ENCODE measurements at places on chromosomes 16 and 17. TPM values are rescaled to one million over a fixed set of nuclear protein-coding genes. Genes with fewer than 3 reads are reported as not detected.

RASD1 gene
- 24.6 TPM for total RNA-seq

DNAH2 gene
- total RNA-seq: 6.2 TPM

GAST gene
- not detected for total RNA-seq

PLA2G10 gene
- 7.1 TPM for total RNA-seq

CES5A gene
- not detected for total RNA-seq

SLC38A8 gene
- not detected for total RNA-seq

SLFN12L gene
- 4.0 TPM for total RNA-seq

HEATR9 gene
- total RNA-seq: 0.21 TPM

TEPSIN gene
- total RNA-seq: 43.2 TPM

CES1 gene
- 323 TPM for total RNA-seq

SPATA22 gene
- total RNA-seq: 0.53 TPM

KCNH6 gene
- total RNA-seq: 0.27 TPM

RAP1GAP2 gene
- 17.0 TPM for total RNA-seq

TMEM100 gene
- 443 TPM for total RNA-seq

NXPH3 gene
- 4.5 TPM for total RNA-seq

HS3ST6 gene
- 1.3 TPM for total RNA-seq

EFCAB5 gene
- total RNA-seq: 1.8 TPM

PRAC2 gene
- total RNA-seq: not detected

SLC52A1 gene
- 0.86 TPM for total RNA-seq
